Activated CD8-positive, alpha-beta memory T cell treated with anti-CD3 and anti-CD28 coated beads, Interleukin-2, amount 10 ng/mL, durations not matched to agents 7 days and 5 days (primary cell): ENCODE measurements at places on chromosomes 4 and X. TPM values are rescaled to one million over a fixed set of nuclear protein-coding genes. Genes with fewer than 3 reads are reported as not detected.

PAGE5 gene
- total RNA-seq = not detected

UGT8 gene
- 0.63 TPM for total RNA-seq

CLTRN gene
- total RNA-seq = 0.21 TPM

FAM9C gene
- total RNA-seq = not detected

PSAPL1 gene
- not detected for total RNA-seq

SLC10A7 gene
- 23.9 TPM for total RNA-seq

GPM6B gene
- total RNA-seq = not detected

MND1 gene
- 25.2 TPM for total RNA-seq

MMRN1 gene
- total RNA-seq = 0.23 TPM

RASGEF1B gene
- 4.5 TPM for total RNA-seq
